ENCODE measurements at places on chromosomes 12 and 14.

- DNase-seq = peak; percentile 23
Observed at GRCh38 chr12:115570069-115570777, 707.3 kb downstream of the MED13L start.

- peak; percentile 0 for DNase-seq
Observed at GRCh38 chr14:78446807-78447206, 276.6 kb downstream of the NRXN3 start.

- peak; percentile 67 for DNase-seq
Observed at GRCh38 chr14:74922752-74923401, at the start of gene RPS6KL1. Gene RPS6KL1 (minus strand): TSS chr14:74923260. CDS start chr14:74921541, 1,719 bp downstream.

GRCh38 chr14:105143451-105144025 lies 25.0 kb downstream of the JAG2 start:
- DNase-seq = no peak

DNA sequence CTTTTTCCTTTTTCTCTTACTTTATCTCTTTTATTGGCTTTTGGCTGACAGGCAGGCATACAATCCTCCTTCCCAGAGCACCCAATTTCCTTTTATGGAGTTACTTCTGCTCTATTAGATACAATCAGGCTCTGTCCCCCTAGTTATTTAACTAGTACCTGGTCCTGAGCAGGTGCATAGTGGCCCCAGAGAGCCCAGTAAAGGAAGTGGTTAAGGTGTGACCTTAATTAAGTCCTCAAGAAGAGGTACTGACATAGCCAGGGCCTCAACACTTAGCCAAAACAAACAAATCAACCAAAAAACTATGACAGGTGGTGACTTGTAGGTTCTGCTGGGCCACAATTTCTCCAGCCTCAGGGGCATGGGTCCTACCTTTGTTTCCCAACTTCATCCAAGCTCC lies 82.9 kb downstream of the CCDC60 start:
- no peak for DNase-seq
